ENCODE measurements at places on chromosomes 1 and 21. TPM values are rescaled to one million over a fixed set of nuclear protein-coding genes. Genes with fewer than 3 reads are reported as not detected.

GRCh38 chr1:221347706-221348105, 394.2 kb downstream of the DUSP10 start:
- no peak for DNase-seq

The BGLAP gene
- 3.1 TPM for polyA plus RNA-seq

The PTGFR gene
- 23.4 TPM for polyA plus RNA-seq

DNA sequence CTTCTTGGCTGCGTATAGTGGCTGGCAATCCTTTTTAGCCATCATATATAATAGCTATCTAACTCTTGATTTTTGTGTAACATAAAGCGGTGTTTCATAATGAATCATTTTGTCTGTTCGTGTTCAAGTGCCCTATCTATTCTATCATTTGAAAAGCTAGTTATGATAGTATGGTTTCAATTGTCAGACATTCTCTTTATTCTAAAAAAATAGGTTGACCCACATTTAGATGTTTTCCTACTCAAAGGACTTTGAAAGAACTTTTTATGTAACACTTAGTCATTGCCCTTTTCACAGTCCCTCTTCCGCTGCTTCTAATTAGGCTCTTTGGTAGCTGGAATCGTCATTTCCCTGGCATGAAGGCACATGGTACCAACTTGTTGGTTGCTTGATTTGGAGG, 272.2 kb upstream of the B3GALT2 start:
- DNase-seq: no peak

DNA sequence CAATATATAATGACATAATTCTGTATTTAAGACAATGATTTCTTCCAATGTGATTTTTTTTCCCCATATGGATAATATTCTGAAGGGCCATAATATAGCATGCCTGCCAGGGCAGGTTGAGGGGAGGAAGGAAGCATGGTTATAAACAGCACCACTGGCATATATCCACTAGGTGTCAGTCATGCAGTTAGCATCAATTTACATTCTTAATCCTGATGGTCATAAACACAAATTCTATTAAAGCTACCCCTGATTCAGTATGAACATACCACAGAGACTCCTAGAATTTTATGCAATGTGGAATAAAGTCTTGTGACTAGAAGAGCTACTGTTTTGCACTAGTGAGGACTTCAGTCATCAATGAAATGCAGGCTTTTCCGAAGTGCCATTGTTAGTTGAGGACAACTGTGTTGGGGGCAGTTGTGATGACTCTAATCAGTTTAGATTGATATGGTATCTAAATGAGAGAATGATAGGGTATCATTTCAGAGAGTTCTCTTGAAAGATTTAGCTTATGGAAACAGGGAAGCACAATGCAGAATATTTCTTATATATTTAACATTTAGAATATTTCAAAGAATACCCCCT, 342.7 kb upstream of the NR5A2 start:
- DNase-seq: peak; percentile 62

DNA sequence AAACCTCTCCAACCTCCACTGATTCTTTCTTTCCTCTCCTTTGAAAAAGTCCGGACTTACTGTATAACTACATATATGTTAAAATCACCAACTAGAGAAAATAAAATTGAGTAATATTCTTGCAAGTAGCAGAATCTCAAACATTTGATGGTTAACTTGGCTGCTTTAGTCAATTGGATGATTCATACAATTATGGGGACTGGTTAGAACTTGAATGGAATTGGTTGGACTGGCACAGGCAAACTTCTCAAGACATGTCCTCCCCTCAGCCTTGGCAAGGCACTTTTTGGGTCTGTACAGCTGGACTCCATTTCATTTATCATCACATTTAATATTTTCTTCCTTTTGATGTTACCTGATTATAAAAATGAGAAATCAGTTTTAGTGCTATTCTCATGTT, 6.5 kb downstream of the WLS start:
- DNase-seq: no peak

DNA sequence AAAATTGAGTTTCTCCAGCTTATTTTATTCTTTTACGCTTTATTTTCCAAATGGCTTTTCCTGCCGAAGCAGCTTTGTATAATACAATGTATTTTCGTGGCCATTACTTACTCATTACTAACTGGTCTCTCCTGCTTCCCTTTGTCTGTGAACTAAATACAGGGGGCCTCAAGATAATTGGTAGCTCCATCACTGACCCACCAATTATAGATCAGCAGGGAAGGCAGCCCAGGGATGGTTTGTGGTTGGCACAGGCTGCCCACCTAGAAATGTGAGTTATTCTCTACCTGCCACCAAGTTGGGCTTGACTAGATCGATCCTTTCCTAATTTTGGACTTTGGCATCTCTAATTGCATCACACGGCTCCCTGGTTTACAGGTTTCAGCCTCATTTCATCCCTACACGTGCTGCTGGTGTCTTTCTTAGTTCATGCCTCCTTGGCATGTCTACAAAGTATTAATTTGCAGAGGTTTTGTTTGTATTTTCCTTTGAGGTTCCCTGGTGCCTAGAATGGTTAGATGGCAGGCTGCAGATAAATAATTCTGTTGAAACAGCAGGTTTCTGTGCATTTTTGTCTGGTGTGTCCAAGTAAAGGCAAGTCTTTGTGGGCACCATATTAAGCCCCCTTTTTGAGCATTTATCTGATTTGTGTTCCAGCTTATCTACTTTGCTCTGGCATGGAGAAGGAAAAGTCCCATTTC, 35.2 kb downstream of the PEX14 start:
- no peak for DNase-seq

The CFAP141 gene
- not detected for polyA plus RNA-seq

DNA sequence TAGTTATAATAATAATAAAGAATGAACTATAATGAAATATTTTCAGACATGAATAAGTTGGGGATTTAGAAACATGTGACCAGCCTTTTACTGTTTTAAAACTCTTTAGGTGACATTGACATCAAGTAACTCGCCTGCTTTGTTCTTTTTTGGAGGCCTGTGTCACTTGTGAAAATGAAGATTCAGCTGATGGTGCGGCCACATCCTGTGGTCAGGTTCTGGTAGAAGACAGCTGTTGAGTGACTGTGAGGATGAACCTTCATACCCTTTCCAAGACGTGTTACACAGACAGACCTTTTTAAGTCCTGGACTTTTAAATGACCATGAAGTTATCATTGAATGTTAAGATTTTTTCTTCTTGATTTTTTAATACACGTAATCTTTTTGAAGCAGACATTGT, 10.3 kb downstream of the UTS2 start:
- DNase-seq: no peak

- peak; percentile 4 for DNase-seq
These were observed 257.1 kb downstream of the KCTD3 start for GRCh38 chr1:215824245-215824644.

DNA sequence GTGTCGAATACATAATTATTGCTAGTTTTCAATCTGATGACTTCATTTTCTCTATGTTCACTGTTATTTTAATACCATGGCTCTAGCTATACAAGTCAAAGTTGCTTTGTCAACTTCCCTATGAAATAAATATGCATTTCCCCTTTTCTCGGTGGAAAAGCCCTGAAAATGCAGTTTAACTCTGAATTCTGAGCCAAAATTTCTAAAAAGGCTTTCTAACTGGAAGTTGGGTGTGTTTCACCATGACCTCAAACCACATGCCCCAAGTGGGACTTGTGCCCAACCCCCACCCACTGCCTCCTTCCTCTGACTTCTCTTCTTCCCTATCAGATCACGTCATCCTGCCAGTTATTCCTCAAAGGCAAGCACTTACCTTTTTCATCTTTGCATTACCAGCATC, 8.9 kb downstream of the MKNK1 start:
- peak; percentile 82 for DNase-seq

- peak; percentile 96 for DNase-seq
These were observed 705 bp upstream of the SLC50A1 start for GRCh38 chr1:155134880-155135414.

All from muscle of leg (tissue), 16 donors.